MM.1S (cell line): ENCODE measurements at places on chromosomes 3 and 15.

- no peak for DNase-seq
These were observed 61.2 kb upstream of the FURIN start for GRCh38 chr15:90807074-90807785.

- no peak for DNase-seq
These were observed 122.6 kb upstream of the SLC6A11 start for GRCh38 chr3:10693457-10693856.

GRCh38 chr3:161224786-161225185 lies 3.7 kb downstream of the NMD3 start:
- DNase-seq, result no peak

- peak; percentile 79 for DNase-seq
These were observed 140.0 kb downstream of the PDZRN3 start for GRCh38 chr3:73484656-73485248.

GRCh38 chr15:101177866-101178265 lies 74.0 kb downstream of the CHSY1 start:
- no peak for DNase-seq

- DNase-seq, result no peak
These were observed 37.9 kb downstream of the UQCC5 start for GRCh38 chr3:52574056-52574965.

- no peak for DNase-seq
These were observed 31.3 kb upstream of the ARHGEF3 start for GRCh38 chr3:56833022-56833421.

GRCh38 chr3:42960786-42961185 lies 18.3 kb upstream of the GASK1A start:
- DNase-seq, result no peak

- no peak for DNase-seq
These were observed 456.1 kb upstream of the IL12A start for GRCh38 chr3:159532577-159532976.

DNA sequence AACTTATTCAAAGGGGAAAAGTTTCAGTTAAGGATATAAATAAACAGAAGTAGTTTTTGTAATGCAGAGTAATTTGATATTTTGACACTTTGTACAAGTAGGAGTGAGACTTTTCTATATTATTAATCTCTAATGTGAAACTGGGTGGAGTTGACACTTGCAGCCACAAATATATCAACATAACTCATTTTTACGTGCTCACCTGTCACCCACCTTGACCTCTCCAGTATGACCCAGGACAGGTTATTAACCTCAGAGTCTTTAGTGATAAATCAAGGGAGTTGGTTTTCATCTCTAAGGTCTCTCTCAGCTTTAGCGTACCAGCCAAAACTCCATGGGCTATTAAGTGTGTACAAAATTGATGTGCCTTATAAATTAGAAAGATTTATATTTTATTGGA lies 7.4 kb downstream of the CRYBG3 start:
- peak; percentile 18 for DNase-seq

- DNase-seq, result no peak
These were observed 20.5 kb downstream of the TM4SF4 start for GRCh38 chr3:149494759-149495580.

DNA sequence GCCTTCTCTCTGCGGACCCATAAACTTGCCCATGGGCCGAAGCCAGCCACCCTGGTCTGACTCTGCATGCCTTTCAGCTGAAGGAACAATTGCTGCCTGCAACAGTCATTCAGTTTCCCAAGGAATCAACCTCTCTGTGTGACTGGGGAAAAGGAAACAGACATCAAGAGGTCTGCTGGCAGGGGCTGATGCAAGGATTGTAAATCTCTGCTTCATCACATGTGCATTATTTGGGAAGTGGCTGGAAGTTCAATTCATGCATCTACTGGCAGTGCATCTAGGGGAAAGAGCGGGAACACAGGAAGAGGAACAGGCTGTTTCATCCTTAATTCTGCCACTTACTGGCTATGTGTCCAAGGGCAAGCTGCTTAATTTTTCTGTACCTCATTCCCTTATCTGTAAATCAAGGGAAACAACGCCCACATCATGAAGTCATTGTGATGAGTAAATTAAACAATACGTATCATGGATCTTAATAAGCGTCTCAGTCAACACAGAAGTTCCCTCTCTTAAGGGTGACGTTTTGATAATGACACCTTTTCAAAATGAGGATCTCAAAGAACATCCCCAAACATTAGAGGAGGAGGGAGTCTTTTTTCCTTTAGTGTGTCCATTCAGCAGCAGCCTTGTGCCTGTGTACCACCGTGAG lies 17.4 kb upstream of the ADPGK start:
- no peak for DNase-seq

- DNase-seq, result peak; percentile 87
These were observed 792.6 kb downstream of the NAALADL2 start for GRCh38 chr3:175651716-175652115.

- no peak for DNase-seq
These were observed 632 bp downstream of the CTSH start for GRCh38 chr15:78944202-78944625.

DNA sequence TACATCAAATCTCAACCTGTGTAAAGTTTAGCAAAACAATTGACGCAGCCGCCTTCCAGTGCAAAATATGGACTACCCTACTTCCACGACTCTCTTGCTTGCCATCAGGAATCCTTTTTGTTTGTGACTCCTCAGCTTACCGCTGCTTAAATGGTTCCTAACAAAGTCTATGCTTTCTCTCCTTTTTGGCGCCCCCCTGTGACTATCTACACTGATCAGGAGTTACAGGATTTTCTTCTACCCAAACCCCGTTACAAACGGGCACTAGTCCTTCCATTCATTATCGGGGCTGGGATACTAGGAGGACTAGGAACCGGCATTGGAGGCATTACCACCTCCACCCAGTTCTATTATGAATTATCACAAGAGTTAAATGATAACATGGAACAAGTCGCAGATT lies 184.0 kb downstream of the IGSF11 start:
- DNase-seq, result no peak

- no peak for DNase-seq
These were observed 487.8 kb downstream of the EDEM1 start for GRCh38 chr3:5675319-5675718.

DNA sequence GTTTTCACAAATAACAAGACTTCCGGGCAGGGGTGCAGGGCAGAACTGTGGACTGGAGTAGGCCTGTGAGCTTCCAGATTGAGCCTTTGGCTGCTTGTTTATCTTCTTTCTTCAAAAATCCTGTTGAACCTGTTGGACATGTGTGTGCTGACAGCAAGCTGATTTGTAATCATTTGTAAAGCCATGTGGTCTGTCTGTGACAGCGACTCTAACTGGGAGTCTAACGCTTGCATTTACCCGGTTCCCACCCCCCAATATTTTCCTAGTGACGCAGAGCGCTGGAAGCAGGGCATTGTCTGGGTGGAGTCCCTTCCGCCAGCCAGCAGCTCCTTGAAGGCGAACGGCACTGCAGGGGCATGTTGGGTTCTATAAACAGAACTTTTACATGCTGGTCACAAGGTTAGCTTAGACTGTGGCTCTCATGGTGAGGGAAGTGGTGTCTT lies 85.7 kb upstream of the MYZAP start:
- no peak for DNase-seq

GRCh38 chr3:186564586-186564985 lies 2.6 kb downstream of the TBCCD1 start:
- DNase-seq, result no peak

GRCh38 chr3:56974247-56974930 lies 86.1 kb upstream of the SPATA12 start:
- DNase-seq, result no peak

GRCh38 chr15:98628216-98628615 lies 20.1 kb upstream of the IGF1R start:
- no peak for DNase-seq

DNA sequence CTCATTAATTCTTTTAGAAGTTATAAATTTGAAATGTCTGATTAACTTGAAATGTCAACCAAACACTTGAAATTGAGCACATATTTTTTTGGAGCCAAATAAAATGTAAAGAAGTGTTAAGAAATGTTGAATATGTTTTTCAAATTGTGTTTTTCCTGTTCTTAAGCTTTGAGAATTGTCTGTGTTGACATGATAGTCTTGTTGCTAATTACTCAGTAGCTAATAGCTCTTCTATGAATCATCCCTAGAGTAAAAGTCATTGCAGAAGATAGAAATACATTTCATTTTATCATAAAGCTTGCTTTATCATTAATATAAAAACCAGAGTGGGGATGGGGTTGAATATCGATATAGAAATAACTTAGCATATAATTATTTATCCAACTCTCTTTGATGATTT lies 41.9 kb upstream of the ABHD10 start:
- no peak for DNase-seq

- DNase-seq, result no peak
These were observed 65.6 kb downstream of the NIPA2 start for GRCh38 chr15:22903961-22904534.

DNA sequence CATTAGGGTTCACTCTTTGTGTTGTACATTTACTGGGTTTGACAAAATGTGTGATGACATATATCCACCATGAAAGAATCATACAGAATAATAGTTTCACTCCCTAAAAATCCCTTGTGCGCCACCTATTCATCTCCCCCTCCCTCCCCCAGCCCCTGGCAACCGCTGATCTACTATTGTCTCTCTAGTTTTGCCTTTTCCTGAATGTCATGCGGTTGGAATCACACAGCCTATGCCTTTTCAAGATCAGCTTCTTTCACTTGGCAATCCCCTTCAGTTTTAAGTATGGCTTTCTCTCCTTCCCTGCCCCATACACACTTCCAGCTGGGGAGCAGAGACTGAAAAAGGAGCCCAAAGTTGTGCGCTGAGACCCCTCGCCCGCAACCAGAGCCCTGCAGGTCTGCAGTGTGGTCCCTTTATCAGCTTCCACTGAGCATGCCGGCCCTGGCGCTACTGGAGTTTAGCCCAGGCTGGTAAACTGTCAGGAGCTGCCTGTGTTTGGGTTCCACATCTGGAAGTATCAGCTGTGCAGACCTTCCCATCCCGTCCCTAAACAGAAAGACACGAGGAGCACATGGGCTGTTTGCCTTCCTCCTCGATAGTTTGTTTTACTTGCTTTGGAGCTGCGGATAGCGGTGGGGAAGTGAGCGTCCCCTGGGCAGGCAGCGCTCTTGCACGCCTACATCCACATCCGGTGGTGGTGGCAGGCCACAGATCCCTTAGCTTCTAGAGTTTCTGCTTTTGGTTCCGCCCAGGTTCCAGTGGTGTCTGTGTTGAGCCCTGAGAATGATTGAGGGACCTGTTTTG lies 12.3 kb downstream of the BOC start:
- no peak for DNase-seq

GRCh38 chr3:138914870-138915502 lies 32.0 kb downstream of the FOXL2 start:
- no peak for DNase-seq

DNA sequence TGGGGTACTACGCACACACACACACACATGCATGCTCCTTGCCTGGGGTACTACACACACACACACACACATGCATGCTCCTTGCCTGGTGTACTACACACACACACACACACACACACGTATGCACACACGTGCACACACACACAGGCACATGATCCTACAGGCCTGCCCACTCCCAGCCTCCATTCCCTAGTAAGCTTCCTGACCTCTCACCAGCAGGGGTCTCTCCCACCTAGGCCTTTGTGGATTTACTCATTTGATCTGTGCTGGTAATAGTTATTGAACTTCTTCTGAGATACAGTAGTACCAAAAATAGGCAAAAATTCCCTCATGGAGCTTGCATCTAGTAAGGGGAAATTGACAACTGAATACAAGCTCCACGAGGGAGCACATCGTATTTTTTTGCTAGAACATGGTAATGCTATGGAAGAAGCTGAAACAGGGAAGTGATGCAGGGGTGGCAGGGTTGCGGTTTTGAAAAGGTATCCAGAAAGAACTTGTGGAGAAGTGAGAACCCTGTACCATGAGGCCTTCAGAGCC lies 19.1 kb downstream of the TTC21A start:
- DNase-seq, result peak; percentile 38

DNA sequence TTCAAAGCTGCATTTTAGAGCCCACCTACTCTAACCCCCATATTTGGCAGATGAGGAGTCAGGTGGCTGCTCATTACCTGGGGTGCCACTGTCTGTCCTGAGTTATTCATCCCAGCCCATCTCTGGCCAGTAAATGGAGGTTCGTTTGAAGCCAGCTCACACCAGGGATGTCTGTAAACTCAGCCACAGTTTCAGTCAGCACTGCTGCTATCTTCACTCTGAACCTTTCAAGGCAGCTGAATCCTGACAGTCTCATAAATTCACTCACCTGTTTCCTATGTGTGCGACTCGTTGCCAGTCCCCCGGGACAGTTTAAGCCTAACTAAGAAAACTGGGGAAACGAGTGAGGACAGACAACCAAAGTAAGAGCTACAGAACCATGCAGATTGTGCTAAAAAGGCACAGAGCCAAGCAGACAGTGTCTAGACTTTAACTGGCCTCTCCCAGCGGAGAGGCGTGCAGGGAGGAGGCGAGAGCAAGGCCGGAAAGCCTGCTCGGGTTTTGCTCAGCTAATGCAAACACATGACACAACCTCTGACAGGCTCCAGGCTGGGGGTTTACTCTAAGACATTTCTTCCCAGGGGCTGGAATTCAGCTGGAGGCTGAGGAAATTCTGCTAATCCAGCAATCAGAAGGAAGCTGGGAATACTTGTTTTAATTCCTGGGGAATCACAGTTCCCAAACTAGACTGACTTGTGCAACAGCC lies 12.0 kb downstream of the FSTL1 start:
- DNase-seq, result no peak

GRCh38 chr3:104870276-104870675 lies 496.4 kb upstream of the ALCAM start:
- no peak for DNase-seq

GRCh38 chr3:123652342-123652984 lies 67.6 kb upstream of the HACD2 start:
- DNase-seq, result peak; percentile 44

- no peak for DNase-seq
These were observed 1.1 kb downstream of the CMC1 start for GRCh38 chr3:28242519-28242918.

DNA sequence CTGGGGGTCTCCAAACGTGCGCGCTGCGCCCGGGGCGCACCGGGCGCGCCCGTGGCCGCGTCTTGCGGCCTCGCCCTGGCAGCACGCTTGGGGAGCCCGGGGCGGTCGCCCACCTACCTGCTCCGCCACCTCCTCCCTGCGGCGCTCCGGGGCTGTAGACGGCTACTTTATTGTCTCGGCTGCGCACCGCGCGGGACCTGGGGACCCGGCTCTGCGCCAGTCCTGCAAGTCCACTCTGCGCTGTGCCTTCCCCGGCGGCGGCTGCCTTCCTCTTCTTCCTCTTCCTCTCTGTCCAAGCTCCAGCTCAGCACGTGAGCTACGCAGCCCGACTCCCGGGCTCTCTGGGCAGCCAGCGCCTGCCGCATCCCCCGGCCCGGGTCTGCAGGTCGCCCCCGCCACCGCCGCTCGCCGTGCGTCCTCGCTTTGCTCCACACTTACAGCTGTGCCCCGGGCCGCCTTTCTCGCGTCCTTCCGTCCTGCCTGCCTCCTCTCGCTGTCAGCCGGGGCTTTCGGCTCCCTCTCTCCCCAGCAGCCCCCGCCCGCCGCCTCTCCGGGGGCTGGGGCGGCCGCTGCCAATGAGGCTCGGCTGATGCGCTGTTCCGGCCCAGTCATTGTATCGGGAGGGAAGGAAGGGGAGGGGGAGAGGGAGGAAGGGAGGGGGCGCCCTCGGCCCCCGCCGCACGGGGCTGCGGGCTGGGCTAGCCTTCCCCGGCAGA lies 156.4 kb upstream of the FRMD4B start:
- DNase-seq, result no peak

- no peak for DNase-seq
These were observed 12.3 kb upstream of the CSK start for GRCh38 chr15:74769463-74770025.
